Large intestine (tissue), 12 donors: ENCODE measurements at places on chromosomes 6 and 20. TPM values are rescaled to one million over a fixed set of nuclear protein-coding genes. Genes with fewer than 3 reads are reported as not detected.
A peak's percentile ranks its signal among the peaks of the same experiment; 100 is the strongest.

DNA sequence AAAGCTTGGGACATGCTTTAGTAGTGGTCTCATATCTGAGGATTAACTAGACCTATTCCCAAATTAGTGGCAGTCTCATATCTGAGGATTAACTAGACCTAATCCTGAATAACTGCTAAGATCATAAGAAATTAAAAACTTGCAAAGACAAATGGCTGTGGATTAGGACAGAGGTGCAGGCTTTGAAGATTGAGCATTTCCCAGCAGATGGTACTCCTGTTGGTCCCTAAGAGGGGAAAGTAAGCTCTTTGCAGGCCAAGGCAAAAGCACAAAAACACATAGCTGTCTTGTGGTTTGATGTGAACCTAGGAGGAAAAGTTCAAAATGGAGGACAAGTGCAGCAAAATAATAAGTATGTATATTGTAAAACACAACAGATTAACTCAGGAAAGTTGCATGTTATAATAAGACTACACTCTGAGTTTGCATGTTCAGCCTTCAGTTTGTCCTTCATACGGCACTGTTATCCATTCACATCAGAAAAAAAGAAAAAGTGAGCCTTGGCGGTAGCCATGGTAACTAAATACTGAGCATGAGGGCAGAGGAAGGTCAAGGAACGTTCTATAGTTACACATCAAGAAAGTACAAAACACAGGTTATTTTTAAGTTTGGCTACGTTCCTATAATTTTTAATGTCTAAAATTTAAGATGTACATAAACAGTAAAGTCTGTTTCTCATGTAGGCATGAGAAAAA lies 62.8 kb downstream of the FILIP1 start:
- H3K4me3 ChIP-seq, result no peak overlapping the region
- H3K27me3 ChIP-seq, result no peaks in the 10 kb centered on the region
- H3K36me3 ChIP-seq, result no peaks in the 10 kb centered on the region
- H3K4me1 ChIP-seq, result no peaks in the 10 kb centered on the region
- no peak for DNase-seq

- no peak overlapping the region for H3K27ac ChIP-seq
- no peak for DNase-seq
- no peaks in the 10 kb centered on the region for H3K27me3 ChIP-seq
- H3K36me3 ChIP-seq, result no peaks in the 10 kb centered on the region
- no peak overlapping the region for H3K4me3 ChIP-seq
These were observed 56.6 kb upstream of the RIN2 start for GRCh38 chr20:19701429-19701828.

DNA sequence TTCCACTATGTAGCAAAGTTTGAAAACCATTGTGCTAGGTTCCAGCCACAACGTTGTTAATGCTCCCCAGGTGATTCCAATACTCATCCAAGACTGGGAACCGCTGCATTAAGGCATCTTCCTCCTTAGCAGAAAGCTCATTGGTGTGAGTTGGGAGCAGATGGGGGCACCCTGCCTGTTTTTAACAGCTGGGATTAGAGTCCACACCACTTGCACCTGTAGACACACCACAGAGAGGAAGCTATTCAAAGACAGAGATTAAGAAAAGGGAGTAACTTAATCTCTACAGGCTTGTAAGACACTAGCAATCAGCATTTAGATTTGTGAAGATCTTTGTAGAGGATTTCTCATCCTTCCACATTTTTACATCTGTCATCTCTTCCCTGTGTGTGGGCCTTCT lies 333.9 kb upstream of the SOX4 start:
- H3K27me3 ChIP-seq, result no peaks in the 10 kb centered on the region
- H3K4me3 ChIP-seq, result no peak overlapping the region
- H3K4me1 ChIP-seq, result no peaks in the 10 kb centered on the region
- H3K27ac ChIP-seq, result no peak overlapping the region

GRCh38 chr6:126359936-126360537 lies 20.1 kb downstream of the CENPW start:
- no peak overlapping the region for H3K4me3 ChIP-seq
- H3K4me1 ChIP-seq, result no peaks in the 10 kb centered on the region
- H3K27ac ChIP-seq, result no peak overlapping the region

- no peaks in the 10 kb centered on the region for H3K36me3 ChIP-seq
- H3K4me1 ChIP-seq, result no peaks in the 10 kb centered on the region
- no peak overlapping the region for H3K27ac ChIP-seq
- DNase-seq, result peak; percentile 17
- no peak overlapping the region for H3K4me3 ChIP-seq
These were observed 140.1 kb downstream of the NRN1 start for GRCh38 chr6:5866547-5867051.

GRCh38 chr20:57938158-57939108 lies 228.6 kb upstream of the PMEPA1 start:
- H3K4me1 ChIP-seq, result peaks cover 18% of the 10 kb centered on the region
- no peak for DNase-seq
- no peaks in the 10 kb centered on the region for H3K27me3 ChIP-seq
- H3K36me3 ChIP-seq, result no peaks in the 10 kb centered on the region
- no peak overlapping the region for H3K4me3 ChIP-seq
- H3K27ac ChIP-seq, result peak overlapping the region; percentile 50

DNA sequence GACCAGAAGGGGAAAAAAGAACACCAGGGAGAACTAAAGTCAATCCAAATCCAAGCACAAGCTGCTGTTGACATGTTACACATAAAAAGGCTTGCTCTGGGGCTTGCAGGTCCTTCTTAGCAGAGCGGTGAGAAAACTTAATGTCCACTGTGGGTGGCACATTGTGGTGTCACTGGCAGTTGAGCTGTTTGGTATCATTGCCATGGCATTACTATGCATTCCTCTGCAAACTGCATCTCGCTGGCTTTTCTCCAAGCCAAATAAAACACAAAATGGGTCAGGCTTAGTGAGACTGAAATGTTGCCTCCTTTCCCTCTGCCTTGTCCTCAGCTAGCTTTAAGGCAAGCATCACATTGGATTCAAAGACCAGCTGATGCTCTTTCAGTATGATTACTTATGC lies 40.9 kb downstream of the LY86 start:
- H3K27ac ChIP-seq, result no peak overlapping the region
- H3K27me3 ChIP-seq, result peaks cover 20% of the 10 kb centered on the region
- H3K36me3 ChIP-seq, result no peaks in the 10 kb centered on the region
- no peaks in the 10 kb centered on the region for H3K4me1 ChIP-seq
- no peak for DNase-seq
- H3K4me3 ChIP-seq, result no peak overlapping the region

DNA sequence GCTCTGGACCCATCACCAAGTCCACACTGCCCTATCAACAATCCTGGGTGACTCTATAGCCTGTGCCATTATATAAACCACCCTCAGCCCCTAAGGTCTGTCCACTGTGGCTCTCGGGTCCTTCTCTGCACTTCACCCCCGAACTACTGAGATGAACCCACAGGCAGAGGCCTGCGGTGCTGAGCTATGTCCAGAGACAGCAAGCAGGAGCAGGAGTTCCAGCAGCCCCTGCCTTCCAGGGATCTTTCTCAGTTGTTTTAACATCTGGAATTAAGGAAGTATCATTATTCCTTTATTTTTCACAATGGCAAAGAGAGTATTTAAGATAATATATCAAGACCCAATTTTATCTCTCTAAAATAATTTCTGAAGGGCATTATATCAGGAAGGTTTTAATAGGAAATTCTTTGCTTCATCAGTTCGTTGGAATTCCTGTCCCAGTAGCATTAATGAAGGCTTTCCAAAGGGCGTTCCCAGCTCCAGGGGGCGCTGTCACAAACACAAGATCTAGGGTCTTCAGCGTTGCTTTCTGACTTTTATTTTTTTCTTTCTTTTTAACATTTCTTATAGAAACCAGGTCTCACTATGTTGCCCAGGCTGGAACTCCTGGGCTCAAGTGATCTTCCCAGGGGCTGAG lies 27.3 kb downstream of the RRBP1 start:
- H3K4me1 ChIP-seq, result peaks cover 24% of the 10 kb centered on the region
- no peaks in the 10 kb centered on the region for H3K27me3 ChIP-seq
- no peak overlapping the region for H3K4me3 ChIP-seq
- no peak overlapping the region for H3K27ac ChIP-seq
- peaks cover 76% of the 10 kb centered on the region for H3K36me3 ChIP-seq

GRCh38 chr6:123805921-123806320 lies 2.3 kb downstream of the NKAIN2 start:
- no peak overlapping the region for H3K27ac ChIP-seq
- no peak for DNase-seq
- peaks cover 4% of the 10 kb centered on the region for H3K4me1 ChIP-seq
- H3K4me3 ChIP-seq, result no peak overlapping the region
- H3K36me3 ChIP-seq, result no peaks in the 10 kb centered on the region

- H3K36me3 ChIP-seq, result no peaks in the 10 kb centered on the region
- H3K4me3 ChIP-seq, result no peak overlapping the region
- no peak for DNase-seq
- no peak overlapping the region for H3K27ac ChIP-seq
These were observed 92.1 kb upstream of the EEF1E1 start for GRCh38 chr6:8194490-8194889.

DNA sequence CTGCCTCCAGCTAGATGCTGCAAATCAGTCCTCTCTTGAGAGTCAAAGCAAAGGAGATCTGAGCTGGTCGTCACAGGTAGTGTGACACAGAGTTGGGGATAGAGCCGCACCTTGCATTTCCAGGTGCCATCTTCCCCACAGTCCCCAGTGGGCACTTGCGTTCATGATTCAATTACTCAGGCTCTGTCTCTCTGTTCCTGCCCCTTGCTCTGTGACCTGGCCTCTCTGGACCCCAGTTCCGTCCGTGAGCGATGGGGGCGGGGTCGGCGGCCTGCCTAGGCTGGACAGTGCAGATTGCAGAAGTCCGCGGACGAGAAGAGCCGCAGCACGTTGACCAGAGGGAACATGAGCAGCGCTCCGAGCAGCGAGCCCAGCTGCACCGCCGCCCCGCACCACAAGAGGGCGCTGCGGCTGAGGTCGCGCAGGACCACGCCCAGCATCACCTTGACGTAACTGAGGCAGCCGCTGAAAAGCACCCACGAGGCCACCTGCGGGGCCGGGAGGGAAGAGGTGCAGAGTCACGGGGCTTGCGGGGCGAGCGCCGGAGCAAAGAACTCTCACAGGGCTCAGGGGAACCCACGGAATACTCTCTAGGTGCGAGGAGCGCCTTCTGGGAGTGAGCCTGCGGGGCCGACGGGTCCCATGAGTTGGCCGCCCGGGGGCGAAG lies 7.4 kb downstream of the SLC52A3 start:
- no peak overlapping the region for H3K4me3 ChIP-seq
- H3K27ac ChIP-seq, result no peak overlapping the region
- H3K36me3 ChIP-seq, result peaks cover 35% of the 10 kb centered on the region
- DNase-seq, result peak; percentile 44
- peaks cover 3% of the 10 kb centered on the region for H3K27me3 ChIP-seq

DNA sequence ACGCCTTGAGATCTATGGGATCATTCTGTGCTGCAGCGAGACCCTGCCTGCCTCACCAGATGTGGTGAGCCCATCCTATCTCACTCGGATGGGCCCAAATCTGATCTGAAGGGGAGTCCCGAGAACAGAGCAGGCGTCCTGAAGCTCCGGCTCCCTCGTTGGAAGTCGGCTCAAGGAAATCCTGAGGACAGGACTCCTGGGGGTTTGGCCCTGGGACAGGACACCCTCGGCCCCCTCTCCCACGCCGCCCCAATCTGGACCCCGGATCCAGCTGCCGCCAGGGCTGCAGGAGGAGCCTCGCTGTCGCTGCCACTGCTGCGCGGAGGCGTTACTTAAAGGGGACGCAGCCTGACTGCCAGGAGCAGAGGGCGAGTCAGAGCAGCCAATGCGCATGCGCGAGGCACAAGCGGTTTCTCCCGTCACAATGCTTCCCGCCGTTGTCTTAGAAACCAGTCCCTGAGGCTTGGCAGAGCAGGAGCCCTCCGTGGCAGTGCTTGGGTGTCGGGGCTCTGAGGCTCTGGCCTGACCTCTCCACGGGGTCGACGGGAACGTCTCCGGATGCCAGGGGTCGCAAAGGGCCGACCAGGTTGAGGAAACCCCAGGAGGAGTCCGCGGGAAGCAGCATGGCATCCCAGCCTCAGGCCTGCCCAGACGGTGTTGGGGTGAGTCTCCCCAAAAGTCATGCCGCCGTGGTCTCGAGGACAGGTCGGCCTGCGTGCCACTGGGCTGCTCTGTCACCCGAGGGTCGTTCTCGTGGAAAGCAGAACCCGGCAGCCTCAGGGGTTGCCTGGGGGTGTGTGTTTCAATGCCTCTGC lies 1567.8 kb upstream of the DEFB115 start:
- no peak overlapping the region for H3K27ac ChIP-seq
- DNase-seq, result peak; percentile 52
- H3K27me3 ChIP-seq, result no peaks in the 10 kb centered on the region

GRCh38 chr6:165167861-165168260 lies 141.5 kb downstream of the C6orf118 start:
- H3K36me3 ChIP-seq, result no peaks in the 10 kb centered on the region
- no peaks in the 10 kb centered on the region for H3K4me1 ChIP-seq
- H3K27ac ChIP-seq, result no peak overlapping the region
- no peak for DNase-seq
- H3K4me3 ChIP-seq, result no peak overlapping the region

- peaks cover 4% of the 10 kb centered on the region for H3K4me1 ChIP-seq
- H3K4me3 ChIP-seq, result no peak overlapping the region
- no peak overlapping the region for H3K27ac ChIP-seq
- H3K27me3 ChIP-seq, result no peaks in the 10 kb centered on the region
These were observed 134.2 kb downstream of the PKHD1 start for GRCh38 chr6:51953246-51953645.

GRCh38 chr6:2385471-2385983 lies 140.1 kb upstream of the GMDS start:
- no peak overlapping the region for H3K27ac ChIP-seq
- no peaks in the 10 kb centered on the region for H3K36me3 ChIP-seq
- no peak overlapping the region for H3K4me3 ChIP-seq
- DNase-seq, result no peak
- no peaks in the 10 kb centered on the region for H3K27me3 ChIP-seq

- H3K4me3 ChIP-seq, result no peak overlapping the region
- H3K4me1 ChIP-seq, result no peaks in the 10 kb centered on the region
- no peaks in the 10 kb centered on the region for H3K36me3 ChIP-seq
- H3K27ac ChIP-seq, result no peak overlapping the region
These were observed 221.7 kb downstream of the UNC5CL start for GRCh38 chr6:40817369-40817768.

GRCh38 chr6:34864007-34864406 lies 23.8 kb downstream of the TAF11 start:
- H3K4me1 ChIP-seq, result no peaks in the 10 kb centered on the region
- H3K27ac ChIP-seq, result no peak overlapping the region
- DNase-seq, result no peak
- H3K4me3 ChIP-seq, result no peak overlapping the region
- H3K27me3 ChIP-seq, result no peaks in the 10 kb centered on the region

DNA sequence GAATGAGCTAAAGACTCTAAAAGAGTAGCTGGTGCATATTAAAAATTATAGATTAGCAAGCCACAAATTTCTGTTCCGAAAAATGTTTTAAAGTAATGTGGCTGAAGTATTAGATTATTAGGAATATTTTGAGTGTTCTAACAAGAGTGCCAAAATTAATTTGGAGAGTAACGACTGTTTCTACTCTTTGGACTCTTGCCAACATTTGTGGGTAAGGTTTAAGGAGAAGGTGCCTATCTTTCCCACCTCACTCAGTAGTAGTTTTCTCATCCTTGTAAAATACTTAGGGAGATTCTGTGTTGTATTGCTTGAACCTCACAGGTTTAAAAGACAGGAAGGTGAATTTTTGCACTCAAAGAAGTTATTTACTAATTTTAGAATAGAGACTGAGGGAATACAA lies 5.0 kb downstream of the HSF2 start:
- no peak for DNase-seq
- H3K27ac ChIP-seq, result no peak overlapping the region
- no peaks in the 10 kb centered on the region for H3K27me3 ChIP-seq

The TRDN gene
- polyA plus RNA-seq, result 0.09 TPM

The TLDC2 gene
- 17.0 TPM for polyA plus RNA-seq

The PNLDC1 gene
- 0.16 TPM for polyA plus RNA-seq

The TGM6 gene
- polyA plus RNA-seq, result not detected

The CALHM4 gene
- 0.13 TPM for polyA plus RNA-seq

The XPO5 gene
- polyA plus RNA-seq, result 31.6 TPM

The TMEM239 gene
- polyA plus RNA-seq, result 0.01 TPM

The PDE7B gene
- 1.3 TPM for polyA plus RNA-seq

The ZSCAN16 gene
- polyA plus RNA-seq, result 10.0 TPM

The ISM1 gene
- polyA plus RNA-seq, result 0.81 TPM
